ENCODE measurements at places on chromosomes 4 and X.

DNA sequence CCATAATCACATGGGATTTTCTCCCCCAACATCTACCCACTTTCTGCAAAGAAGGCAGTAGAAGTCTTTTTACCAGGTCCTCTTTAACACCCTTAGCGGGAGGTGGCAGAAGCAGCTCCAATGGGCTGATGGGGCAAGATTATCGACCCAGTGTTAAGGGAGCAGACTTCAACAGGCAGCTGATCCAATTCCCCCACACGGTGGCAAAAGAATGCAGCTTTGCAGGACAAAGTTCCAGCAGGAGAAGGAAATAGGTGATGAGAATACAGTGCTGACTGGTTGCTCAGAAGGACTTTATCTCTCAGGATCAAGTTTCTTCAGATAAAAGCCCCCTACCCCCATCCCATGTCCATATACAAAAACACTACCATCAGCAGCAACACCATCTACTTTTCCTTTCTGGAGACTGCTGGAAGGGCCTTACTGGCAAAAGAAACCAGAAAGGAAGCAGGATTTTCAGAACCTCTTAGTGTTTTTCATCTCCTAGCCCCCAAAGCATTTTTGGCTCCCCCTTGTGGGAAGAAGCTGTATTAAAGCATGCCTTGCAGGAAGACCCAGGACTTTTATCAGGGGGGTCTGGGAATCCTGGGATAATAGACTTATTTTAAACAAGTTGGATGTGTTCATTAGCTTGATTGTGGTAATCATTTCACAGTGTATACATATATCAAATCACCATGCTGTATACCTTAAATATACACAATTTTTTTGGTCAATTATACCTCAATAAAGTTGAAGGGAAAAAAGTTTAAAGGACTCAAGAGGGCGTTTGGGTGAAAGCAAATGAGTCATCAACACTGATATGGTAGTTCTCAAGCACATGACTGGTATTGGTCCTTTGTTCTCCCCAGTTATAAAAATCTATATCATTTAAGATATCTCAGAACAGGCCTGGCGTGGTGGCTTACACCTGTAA, 146.4 kb downstream of the GPC3 start:
- peak; percentile 45 for DNase-seq

- DNase-seq, result no peak
Measured at GRCh38 chrX:51192104-51192503, 140.5 kb upstream of the NUDT10 start.

GRCh38 chr4:158169506-158169905, 3.3 kb downstream of the GASK1B start:
- DNase-seq, result peak; percentile 46

DNA sequence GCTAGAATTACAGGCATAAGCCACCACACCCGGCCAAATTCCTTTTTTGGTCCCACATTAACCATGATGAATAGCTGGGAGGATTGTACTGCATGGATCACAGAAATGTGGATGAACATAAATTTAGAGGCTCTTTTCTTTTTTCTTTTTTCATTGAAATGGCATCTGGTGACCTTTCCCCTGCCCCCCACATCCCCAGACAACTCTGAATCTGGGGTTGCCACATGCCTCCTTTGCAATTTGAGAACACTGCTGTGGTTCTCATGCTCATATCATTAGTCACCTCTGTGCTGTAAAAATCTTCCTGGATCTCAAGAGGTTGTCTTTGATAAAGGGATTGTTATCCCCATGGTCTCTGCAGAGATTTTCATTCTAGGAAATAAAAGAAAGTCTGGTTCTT, 22.8 kb upstream of the FMR1NB start:
- DNase-seq, result peak; percentile 68

- no peak for DNase-seq
Measured at GRCh38 chr4:111040904-111041303, 418.0 kb upstream of the PITX2 start.
